ENCODE measurements at places on chromosomes 4 and X. TPM values are rescaled to one million over a fixed set of nuclear protein-coding genes. Genes with fewer than 3 reads are reported as not detected.

Gene TMEM47
- total RNA-seq = 105 TPM

Gene ENPP6
- 0.09 TPM for total RNA-seq

Gene PRKG2
- total RNA-seq = 4.6 TPM

Gene LNX1
- total RNA-seq = 1.7 TPM

Gene NAT8L
- total RNA-seq = 0.09 TPM

Gene TRIML2
- total RNA-seq = 0.14 TPM

Gene SMIM43
- 5.4 TPM for total RNA-seq

Gene MBNL3
- total RNA-seq = 1.8 TPM

Gene AWAT1
- not detected for total RNA-seq

Gene PCDH11X
- not detected for total RNA-seq

Gene NPY1R
- 0.14 TPM for total RNA-seq

Gene TKTL2
- total RNA-seq = not detected

Gene TIMM17B
- 28.7 TPM for total RNA-seq

Gene ADGRG2
- total RNA-seq = under 0.01 TPM

Gene GAGE12E
- not detected for total RNA-seq

Gene HTR2C
- under 0.01 TPM for total RNA-seq

Gene RTL5
- 1.6 TPM for total RNA-seq

Gene UGT2B7
- total RNA-seq = not detected

Gene CTAG2
- total RNA-seq = not detected

Gene NDP
- 0.28 TPM for total RNA-seq

Gene TGIF2LX
- not detected for total RNA-seq

Gene ERCC6L
- 0.28 TPM for total RNA-seq

Gene TMPRSS11A
- total RNA-seq = not detected

Gene HSD17B10
- total RNA-seq = 101 TPM

Gene SFRP2
- total RNA-seq = not detected

Gene MAP7D2
- under 0.01 TPM for total RNA-seq

Gene MAGEA10
- not detected for total RNA-seq

Gene STATH
- total RNA-seq = not detected

Gene MORF4L2
- 507 TPM for total RNA-seq

Gene HERC5
- 0.57 TPM for total RNA-seq

Gene DIPK2B
- not detected for total RNA-seq

Gene STPG2
- 0.14 TPM for total RNA-seq
